HTR-8/SVneo (cell line): ENCODE measurements at places on chromosomes 7 and 10.

- no peak for DNase-seq
These were observed 99.5 kb downstream of the MKI67 start for GRCh38 chr10:128026615-128027300.

DNA sequence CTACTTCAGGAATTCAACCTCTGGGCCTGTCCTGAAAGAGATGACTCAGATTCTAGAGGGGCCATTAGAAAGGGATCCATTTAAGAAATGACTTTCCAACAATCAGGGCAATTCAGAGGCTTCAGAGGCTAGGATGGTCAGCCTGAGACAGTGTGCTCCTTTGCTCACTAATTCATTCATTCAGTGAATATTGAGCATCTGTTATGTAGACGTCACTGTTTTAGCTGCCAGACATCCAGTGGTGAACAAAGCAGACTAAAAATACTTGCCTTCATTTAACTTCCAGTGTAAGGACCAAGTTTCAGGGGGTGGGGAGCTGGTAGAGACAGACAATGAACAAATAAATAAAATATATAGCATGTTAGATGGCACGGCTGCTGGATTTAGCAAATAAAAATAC, 1.6 kb downstream of the KIAA1217 start:
- DNase-seq: no peak

- peak; percentile 72 for DNase-seq
These were observed 6.6 kb downstream of the NPC1L1 start for GRCh38 chr7:44534501-44534900.

DNA sequence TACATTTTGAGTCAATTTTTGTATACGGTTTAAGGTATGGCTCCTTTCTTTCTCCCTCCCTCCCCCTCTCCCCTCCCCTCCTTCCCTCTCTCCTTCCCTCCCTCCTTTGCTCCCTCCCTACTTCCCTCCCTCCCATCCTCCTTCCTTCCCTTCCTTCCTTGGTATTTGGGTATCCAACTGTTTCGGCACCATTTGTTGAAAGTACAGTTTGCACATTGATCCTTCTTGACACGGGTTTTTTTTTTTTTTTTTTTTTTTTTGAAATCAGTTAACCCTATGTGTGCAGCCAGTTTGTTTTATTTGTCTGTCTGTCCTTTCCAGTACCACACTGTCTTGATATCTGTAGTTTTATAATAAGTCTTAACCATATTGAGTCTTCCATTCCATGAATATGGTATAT, 39.9 kb upstream of the INSYN2A start:
- no peak for DNase-seq

- no peak for DNase-seq
These were observed 77.1 kb upstream of the PRKCQ start for GRCh38 chr10:6657196-6657595.

GRCh38 chr7:1936006-1936310, 265.9 kb downstream of the ELFN1 start:
- DNase-seq: no peak

DNA sequence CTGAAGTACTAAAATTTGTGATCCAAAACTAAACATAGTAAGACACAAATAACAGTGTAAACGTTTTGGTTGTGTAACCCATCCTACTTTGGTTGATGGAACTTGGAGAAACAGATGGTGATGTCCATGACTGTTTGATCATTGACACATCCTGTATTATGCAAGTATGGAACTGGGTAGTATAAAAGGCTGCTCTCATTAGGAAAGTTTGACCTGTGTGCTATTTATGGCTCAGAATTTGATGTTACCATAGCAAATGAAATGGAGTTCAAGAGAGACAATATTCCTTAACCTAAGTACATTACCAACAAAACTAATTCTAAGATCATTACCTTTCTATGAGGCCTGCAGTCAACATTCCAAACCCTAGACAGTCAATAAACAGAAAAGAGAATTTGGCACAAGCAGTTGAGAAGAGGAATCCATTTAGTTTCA, 39.9 kb downstream of the DKK1 start:
- DNase-seq: no peak

GRCh38 chr7:155053002-155053401, 17.1 kb upstream of the HTR5A start:
- no peak for DNase-seq

- DNase-seq: no peak
These were observed 30.8 kb upstream of the C10orf71 start for GRCh38 chr10:49268185-49268584.

DNA sequence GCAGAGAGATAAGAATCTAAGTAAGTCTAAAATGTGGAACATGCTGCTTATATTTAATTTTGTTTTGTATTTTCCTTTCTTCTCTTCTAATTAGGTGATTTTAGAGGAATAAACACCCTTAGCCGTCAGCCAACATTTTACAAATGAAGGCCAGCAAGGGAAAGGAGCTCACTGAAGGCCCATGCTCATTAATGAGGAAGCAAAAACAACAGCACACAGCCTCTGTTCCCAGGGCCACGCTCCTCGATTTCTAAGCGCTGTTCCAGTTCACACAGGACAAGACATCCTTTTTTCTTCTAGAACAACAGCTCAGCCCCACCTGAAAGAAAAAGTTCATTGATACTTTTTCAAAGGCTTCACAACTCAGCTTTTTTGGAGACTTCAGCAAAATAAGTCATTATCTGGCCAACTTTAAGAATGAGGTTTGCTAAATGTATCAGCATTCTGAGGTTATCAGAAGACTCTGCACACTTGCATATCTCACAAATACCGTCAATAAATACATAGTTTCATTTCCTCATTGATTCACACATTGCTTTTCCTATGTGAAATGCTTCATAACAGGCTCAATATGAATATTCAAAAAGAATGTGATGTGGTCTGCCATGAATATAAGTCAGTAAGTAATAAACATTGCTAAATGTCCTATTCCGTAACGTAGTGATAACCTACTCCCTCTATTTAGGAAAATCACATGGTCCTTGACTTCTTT, 34.8 kb upstream of the SFMBT2 start:
- DNase-seq: no peak

DNA sequence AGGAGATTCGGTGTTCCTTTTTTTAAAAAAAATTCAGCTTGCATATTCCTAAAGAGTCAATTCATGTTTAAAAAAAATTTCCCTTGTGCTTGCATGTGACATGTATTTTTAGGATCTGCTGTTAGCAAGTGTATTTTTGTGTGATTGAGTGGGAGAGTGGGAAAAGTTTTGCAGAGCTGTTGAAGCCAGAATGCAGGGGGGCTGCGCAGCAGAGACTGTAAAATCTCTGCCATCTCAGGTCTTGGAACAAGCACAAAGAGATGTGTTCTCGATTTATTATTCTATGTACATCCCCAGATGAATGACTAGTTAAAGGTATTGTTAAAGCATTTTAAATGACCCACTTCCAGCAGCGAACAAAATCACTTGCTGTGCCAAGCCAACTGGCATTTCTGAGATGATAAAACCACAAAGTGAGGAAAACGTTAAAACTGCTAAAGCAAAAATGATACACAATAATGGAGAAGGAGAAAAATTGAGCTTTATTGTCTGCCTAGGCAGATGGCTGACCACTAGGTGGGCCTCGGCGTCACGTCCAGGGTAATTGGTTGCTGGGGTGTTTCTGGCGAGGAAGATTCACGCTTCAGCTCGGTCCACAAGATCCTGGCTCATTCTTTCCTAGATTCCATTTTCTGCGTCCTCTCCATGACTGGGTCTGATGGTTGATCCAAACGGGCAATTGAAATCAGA, 67.0 kb upstream of the ATRNL1 start:
- no peak for DNase-seq

GRCh38 chr10:26780106-26780792, 80.5 kb downstream of the ABI1 start:
- DNase-seq: no peak

DNA sequence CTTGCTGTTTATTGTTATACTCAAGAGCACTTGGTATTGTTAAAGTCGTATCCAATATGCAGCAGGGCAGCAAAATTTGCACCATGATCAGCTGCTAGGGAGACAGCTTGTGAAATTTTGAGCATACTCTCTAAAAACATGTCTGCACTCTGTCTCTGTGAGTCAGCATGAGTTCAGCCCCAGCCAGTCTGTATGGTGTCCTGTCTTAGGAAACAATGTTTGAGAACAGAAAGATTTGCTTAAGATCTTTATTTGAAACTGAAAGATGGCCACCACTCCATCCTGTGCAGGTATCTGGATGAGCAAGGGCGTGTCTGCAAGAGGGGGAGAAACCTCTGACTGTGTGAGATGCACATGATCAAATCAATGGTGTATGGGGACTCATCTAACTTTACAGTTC, 97.1 kb downstream of the GNAI1 start:
- no peak for DNase-seq

- no peak for DNase-seq
These were observed 8.9 kb downstream of the WAC start for GRCh38 chr10:28541717-28542365.

- no peak for DNase-seq
These were observed 1293.5 kb downstream of the XPNPEP1 start for GRCh38 chr10:108629834-108630233.

DNA sequence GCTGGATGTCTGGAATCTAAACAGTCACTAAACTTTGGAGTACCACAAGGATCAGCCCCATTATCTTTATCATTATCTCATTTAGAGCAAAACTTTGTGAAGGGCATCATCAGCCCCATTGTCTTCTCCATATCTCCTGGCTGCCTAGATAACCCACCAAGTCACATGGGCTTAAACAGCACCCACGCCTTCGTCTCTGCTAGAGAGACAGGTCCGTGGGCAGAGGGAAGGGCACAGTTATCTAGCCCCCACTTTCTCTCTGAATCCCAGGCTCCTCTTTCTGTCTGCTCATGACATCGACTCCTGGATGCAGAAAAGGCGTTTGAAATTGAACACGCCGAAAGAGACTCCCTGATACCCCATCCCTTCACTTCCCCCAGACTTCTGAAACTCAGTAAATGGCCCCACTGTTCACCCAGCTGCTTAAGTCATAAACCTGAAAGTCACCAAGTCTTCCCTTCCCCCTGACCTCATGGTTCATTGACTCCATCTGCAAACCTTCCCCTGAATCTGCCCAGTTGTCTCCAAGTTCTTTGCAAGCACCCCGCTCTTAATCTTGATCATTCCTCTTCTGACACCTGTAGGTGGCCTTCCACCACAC, 20.9 kb upstream of the PARD3 start:
- no peak for DNase-seq

- no peak for DNase-seq
These were observed 3.3 kb downstream of the TRPV5 start for GRCh38 chr7:142930126-142930730.

GRCh38 chr10:74968667-74969061, 142.3 kb downstream of the KAT6B start:
- DNase-seq: no peak

- no peak for DNase-seq
These were observed 1028.7 kb downstream of the XPNPEP1 start for GRCh38 chr10:108894402-108895301.

DNA sequence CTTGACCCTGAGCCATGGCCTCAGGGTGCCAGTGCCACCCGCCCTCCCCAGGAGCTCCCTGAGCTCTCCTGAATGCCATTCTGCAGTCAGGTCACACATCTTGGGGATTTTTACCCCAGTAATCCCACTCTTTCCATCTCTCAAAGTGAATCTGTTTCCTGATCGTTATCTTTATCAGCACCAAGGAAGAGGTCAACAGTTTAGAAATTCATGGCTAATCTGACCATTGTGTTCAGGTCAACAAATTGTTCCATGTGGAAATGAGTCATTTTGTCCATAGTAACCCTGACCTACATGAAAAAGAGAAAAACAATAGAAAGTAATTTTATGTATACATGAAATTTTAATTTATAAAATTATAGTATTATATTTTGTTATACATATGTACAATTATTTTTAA, 28.8 kb upstream of the ZNF488 start:
- DNase-seq: no peak

GRCh38 chr7:40965774-40966173, 737.1 kb downstream of the INHBA start:
- no peak for DNase-seq

DNA sequence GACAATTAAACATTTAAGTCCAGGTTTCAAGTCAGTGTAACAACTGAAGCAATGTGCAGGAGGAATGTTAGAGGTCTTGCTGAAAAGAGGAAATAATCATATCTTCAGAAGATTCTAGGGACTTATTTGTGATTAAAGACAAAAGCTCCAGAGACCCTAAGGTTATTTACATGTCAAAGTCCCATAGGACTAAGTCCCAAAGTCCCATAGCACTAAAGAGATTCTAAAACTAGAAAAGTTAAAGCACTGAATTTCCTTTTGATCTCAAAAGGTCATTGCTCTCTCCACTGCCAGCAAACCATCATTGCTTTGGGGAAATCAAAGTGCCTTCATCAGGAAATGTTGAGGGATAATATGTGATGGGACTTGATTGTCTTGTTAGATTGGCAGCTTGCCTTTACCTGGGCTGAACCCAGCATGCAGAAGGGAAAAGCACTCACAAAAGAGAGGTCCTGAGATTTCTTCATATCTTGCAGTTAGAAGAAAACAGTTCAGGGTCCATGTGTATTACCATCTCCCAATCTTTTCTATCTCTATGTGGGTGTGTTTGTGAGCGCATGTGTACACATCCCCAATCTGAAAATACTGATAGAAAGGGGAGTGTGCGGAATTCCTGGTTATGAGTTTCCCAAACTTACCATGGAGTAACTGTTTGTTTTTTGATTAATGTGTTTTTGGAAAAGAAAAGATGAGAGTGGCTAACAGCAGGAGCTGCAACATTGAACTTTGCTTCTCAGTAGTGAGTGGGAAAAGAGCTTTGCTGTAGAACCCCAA, 21.8 kb downstream of the NUDT13 start:
- DNase-seq: no peak

DNA sequence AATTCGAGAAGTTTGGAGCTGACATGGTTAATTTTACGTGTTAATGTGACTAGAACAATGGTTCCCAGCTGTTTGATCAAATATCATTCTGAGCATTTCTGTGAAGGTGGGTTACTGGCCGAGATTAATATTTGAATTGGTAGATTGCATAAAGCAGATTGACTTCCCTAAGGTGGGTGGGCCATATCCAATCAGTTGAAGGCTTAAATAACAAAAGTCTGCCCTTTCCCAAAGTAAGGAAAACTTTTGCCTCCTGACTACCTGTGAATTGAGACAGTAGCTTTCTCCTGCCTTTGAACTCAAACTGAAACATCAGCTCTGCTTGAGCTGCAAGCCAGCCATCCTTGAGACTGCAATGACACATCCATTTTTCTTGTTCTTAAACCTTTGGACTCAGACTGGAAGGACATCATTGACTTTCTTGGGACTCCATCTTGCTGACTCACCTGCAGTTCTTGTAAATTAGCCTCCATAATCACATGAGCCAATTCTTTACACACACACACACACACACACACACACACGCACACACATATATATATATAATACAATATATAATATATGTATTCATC, 63.1 kb upstream of the LRRTM3 start:
- no peak for DNase-seq

GRCh38 chr7:41825927-41826480, 123.1 kb upstream of the INHBA start:
- peak; percentile 22 for DNase-seq

GRCh38 chr7:74043523-74043951, 15.6 kb downstream of the ELN start:
- no peak for DNase-seq

GRCh38 chr10:98417973-98418664, 3.1 kb upstream of the PYROXD2 start:
- no peak for DNase-seq

GRCh38 chr7:27364344-27364758, 121.7 kb downstream of the EVX1 start:
- peak; percentile 36 for DNase-seq
